NCI-H1092 treated with DMSO at 0.1 percent for 48 hours (cell line): ENCODE measurements at places on chromosomes 7 and 10.

- DNase-seq = no peak
Measured at GRCh38 chr10:128735996-128736395, 609.8 kb upstream of the MKI67 start.

- DNase-seq = peak; percentile 84
Measured at GRCh38 chr10:91298224-91298871, 77.9 kb downstream of the PCGF5 start.

DNA sequence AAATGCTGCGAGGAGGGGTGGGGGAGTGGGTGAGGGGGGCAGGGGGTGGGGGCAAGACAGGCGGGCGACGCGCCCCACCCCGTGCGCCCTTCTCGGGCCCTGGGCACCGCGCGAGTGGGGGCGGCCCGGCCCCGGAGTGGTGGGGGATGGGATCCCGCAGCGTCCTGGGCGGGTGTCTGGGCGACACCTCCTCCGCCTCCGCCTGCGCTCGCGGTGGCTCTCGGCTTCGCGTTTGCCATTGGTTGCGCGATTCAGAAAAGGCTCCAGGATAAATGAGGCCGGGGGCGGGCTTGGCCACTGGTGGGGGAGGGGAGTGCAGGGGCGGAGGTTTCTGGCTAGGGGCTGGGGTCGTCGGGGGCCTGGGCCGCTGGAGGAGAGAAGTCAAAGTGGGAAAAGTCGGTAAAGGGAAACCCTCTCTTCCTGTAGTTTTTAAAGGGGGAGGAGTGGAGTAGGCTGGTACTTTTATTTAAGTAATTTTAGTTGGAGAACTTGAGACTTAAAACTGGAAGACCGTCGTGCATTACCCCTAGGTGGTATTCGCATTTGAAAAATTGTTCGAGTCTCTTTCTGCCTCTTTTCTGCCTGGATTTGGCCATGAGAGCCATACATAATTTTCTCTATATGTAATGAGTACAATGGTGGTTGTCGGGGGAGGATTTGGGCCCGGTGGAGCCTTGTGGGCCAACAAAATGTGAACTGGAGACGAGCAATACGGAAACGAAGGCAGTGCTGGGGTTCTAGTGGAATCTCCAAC is 992 bp upstream of the IGF2BP3 start:
- peak; percentile 95 for DNase-seq

GRCh38 chr7:55072251-55072650 is 53.4 kb downstream of the EGFR start:
- no peak for DNase-seq

DNA sequence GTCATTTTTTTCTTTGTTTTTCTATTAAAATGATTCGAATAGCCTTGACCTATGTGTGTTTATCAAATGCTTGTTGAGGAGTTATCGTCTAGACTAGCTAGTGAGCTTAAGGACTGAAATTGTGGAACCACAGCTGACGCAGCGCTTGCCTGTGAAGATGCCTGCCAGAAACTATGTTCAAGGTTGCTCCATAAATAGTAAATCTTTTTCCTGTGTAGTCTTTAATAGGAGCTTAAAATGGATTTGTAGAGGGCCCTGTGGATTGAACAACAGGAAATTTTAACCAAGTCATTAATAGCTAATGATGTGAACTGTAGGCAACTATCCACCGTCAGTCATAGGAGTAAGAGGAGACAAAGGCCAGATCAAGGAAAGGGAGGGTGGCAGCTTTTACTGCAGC is 145.1 kb downstream of the GNAI1 start:
- DNase-seq = no peak

DNA sequence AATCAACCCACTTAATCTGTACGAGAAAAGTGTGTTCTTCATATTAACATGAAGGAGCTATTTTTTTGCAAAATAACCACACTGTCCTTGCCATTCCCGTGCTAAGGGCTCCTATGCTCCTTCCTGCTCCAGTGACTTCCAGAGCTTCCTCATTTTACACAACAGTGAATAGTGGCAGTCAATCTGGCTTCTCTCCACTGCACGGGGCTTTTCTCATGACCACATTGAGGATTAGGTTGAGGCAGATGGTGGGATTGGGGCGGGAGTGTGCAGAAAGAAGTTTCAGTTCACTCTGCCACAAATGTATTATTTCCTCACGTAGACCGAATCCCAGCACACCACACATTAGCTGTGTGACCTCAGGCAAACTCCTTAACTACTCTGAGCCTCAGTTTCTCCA is 235.1 kb downstream of the ARHGAP12 start:
- no peak for DNase-seq

- DNase-seq = no peak
Measured at GRCh38 chr10:102286216-102286615, 40.9 kb downstream of the GBF1 start.

GRCh38 chr10:48502791-48503190 is 102.1 kb downstream of the ARHGAP22 start:
- DNase-seq = no peak

DNA sequence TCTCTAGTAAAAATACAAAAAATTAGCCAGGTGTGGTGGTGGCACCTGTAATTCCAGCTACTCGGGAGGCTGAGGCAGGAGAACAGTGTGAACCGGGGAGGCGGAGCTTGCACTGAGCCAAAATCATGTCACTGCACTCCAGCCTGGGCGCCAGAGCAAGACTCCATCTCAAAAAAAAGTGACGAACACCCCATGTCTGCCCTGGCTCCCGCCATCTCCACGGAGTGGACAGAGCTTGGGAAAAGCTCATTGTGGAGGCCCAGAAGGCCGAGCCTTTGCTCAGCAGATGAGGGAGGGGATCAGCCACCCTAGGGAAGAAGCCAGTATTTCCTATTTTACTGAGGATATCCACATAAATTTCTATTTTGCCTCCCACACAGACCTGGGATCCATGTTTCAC is 136.8 kb downstream of the DIP2C start:
- no peak for DNase-seq
